ENCODE measurements at places on chromosomes 4 and X. TPM values are rescaled to one million over a fixed set of nuclear protein-coding genes. Genes with fewer than 3 reads are reported as not detected.

The TMPRSS11B gene
- total RNA-seq: not detected

The TRIML2 gene
- not detected for total RNA-seq

The FAM53A gene
- total RNA-seq: 0.63 TPM

The ADGRG4 gene
- not detected for total RNA-seq

The HMX1 gene
- total RNA-seq: 0.26 TPM

The GPRASP2 gene
- total RNA-seq: 44.2 TPM

The FGD1 gene
- total RNA-seq: 5.7 TPM

The ADH4 gene
- not detected for total RNA-seq

The CNGA1 gene
- total RNA-seq: 8.2 TPM

The ODAPH gene
- not detected for total RNA-seq

The FRMPD4 gene
- total RNA-seq: 0.85 TPM

The PTCHD1 gene
- 6.0 TPM for total RNA-seq

The RRH gene
- total RNA-seq: 0.16 TPM

The TRMT10A gene
- total RNA-seq: 11.3 TPM

The LIN54 gene
- total RNA-seq: 21.5 TPM

The GC gene
- total RNA-seq: not detected

The DNAAF6 gene
- total RNA-seq: not detected

The IL3RA gene
- total RNA-seq: 2.5 TPM

The FAM13A gene
- 85.3 TPM for total RNA-seq

The CT45A10 gene
- not detected for total RNA-seq

The MAGEE1 gene
- total RNA-seq: 1.7 TPM

Measured in urinary bladder (tissue), 4 donors.